H9 (cell line): ENCODE measurements at places on chromosomes 7 and 10.

- DNase-seq = no peak
These were observed 552.1 kb downstream of the TFEC start for GRCh38 chr7:115478426-115478825.

DNA sequence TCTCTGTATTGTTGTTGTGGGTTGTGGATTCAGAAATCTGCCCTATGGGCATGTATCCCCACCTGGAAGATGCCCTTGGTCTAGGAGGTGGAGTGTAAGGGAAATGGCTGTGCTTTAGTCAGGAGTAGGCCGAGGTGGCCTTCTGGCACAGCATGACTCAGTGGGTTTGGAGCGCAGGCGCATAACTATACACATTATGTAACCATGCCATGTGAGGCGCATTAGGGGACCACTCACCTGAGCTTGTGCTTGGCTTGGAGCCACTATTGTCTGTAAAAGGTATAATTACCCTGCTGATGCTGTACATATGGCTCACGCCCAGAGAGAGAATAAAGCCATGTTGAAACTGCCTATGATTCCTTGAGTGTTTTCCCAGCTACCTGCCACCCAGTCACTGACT is 20.6 kb upstream of the ADAMTS14 start:
- no peak for DNase-seq

DNA sequence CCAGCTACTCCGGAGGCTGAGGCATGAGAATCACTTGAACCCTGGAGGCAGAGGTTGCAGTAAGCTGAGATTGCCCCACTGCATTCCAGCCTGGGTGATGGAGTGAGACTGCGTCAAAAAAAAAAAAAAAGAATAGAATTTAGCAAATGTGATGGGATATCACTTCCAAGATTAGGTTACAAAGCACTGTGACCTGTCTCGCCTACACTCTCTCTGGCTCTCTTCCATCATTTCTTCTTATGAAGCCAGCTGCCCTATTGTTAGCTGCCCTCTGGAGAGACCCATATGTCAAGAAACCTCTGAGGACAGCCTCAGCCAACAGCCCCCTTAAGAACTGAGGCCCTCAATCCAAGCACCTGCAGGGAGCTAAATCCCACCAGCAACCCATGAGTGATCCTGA is 28.2 kb downstream of the ARHGAP21 start:
- DNase-seq = no peak

- DNase-seq = no peak
These were observed 447.8 kb upstream of the C7orf33 start for GRCh38 chr7:148142660-148143248.
